ENCODE measurements at places on chromosomes 5 and 9. TPM values are rescaled to one million over a fixed set of nuclear protein-coding genes. Genes with fewer than 3 reads are reported as not detected.

- no peak for DNase-seq
Observed at GRCh38 chr9:6525326-6526045, 112.5 kb downstream of the UHRF2 start.

Gene HTR1A
- polyA plus RNA-seq = not detected

Gene ERMP1
- 13.4 TPM for polyA plus RNA-seq

DNA sequence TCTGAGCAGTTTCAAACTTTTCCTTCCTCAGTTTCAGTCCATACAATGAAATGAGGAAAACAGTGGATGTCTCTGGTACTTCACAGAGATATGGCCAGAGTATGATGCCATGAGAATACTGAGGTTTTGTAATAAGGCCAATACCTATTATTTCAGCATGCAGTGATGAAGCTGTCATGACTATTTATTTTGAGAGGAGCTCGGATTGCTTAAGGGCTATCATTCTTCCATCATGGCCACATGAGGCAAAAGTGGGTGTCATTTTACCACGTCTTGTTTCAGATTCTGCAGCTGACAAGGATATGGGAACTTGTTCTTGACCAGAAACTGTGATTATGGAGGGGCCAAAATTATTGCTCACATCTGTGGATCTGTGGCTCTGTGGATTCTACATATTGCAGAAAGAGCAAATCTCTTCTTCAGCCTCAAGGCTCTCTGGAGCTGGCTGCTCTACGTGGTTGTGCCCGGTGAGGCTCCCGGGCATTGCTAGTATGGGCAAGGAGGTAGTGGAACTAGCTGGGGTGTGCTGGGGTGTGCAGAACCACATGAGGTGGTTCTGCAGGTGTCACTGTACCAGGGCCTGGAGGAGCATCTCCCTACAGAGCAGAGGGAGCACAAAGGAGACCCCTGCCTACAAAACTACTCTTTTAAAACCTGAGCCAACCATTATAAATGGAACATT is 180.3 kb downstream of the SEMA6A start:
- no peak for DNase-seq

DNA sequence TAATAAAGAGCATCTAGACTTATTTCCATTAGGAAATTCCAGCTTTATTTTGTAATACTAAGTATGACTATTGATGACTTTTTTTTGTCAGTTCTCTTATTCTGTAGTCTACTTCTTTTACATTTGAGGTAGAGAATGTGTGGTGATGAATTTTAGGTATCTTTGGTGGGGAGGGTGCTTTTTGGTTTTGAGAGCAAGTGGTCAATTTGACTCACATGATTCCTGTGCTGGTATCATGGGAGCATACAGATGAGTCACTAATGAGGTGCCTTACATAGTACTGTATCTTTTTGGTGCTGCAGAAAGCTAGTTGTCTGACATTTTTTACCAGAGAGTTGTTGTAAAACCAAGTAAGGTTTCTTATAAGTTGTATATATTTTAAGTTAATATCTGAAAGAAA is 35.3 kb downstream of the ERBIN start:
- no peak for DNase-seq

- DNase-seq = no peak
Observed at GRCh38 chr9:68925175-68925574, 88.7 kb downstream of the PRKACG start.

DNA sequence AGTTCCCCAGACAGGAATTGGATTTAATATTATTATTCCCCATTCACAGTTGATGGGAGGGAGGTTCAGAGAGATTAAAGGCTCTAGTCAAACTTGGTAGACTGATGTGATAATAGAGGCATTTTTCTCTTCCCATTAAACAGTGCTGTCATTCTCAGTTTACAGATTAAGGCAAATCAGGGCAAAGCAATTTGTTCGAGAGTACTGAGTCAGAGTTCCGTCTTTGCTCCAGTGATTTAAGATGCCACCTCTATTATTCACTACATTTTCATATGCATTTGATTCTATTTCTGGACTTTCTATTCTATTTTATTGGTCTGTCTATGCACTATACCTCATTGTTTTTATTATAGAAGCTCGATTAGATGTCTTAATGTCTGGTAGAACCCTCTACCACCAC is 201.0 kb upstream of the RAI14 start:
- DNase-seq = no peak

Gene MCC
- 30.7 TPM for polyA plus RNA-seq

Gene PCDHGB5
- 10.3 TPM for polyA plus RNA-seq

Gene ZNF366
- 1.8 TPM for polyA plus RNA-seq
